ENCODE measurements at places on chromosomes 5 and 9. TPM values are rescaled to one million over a fixed set of nuclear protein-coding genes. Genes with fewer than 3 reads are reported as not detected.

Gene CCL28
- total RNA-seq, result under 0.01 TPM

Gene SLCO6A1
- not detected for total RNA-seq

Gene SARDH
- total RNA-seq, result 5.0 TPM

Gene NUTM2G
- not detected for total RNA-seq

Gene CD180
- not detected for total RNA-seq

Gene PPP3R2
- not detected for total RNA-seq

Gene FAM221B
- total RNA-seq, result not detected

Gene CNOT8
- 49.1 TPM for total RNA-seq

Gene HDAC3
- total RNA-seq, result 71.7 TPM

DNA sequence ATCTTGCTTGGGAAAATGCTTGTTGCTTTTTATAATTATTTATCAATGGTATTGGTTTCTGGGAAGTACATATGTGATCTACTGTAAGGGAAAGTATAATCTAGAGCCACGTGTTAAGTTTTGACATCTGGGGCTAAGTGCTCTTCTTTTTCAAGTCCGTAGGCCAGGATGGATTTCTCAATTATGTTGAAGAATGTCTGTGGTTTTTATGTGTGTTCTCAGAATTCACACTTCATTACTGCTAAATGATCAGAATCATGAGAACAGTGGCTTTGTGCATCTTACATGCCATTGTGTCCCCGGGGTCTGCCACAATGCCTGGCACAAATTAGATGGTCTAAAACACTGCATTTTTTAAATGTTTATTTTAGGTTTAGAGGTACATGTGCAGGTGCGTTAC is 14.5 kb upstream of the AUH start:
- DNase-seq, result no peak

- peak; percentile 12 for DNase-seq
These were observed 155.5 kb upstream of the NMUR2 start for GRCh38 chr5:152560512-152561137.

DNA sequence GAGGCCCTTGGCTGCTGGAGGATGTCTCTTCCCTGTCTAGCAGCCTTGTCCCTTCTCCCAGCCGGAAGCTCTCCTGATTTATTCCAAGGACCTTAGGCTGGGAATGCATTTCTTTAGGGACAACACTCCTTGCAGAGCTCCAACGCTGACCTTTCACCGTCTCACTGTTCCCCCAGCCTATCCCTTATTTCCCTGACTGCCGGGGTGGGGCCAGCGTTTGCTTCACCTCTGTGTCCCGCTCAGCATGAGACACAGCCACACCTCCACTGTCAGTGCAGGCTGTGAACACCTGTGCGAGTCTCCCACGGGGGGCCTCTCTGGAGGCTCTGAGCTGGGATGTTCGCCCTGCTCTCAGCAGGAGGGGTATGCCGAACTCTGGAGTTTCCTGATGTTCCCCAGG is 106.2 kb upstream of the FCN2 start:
- DNase-seq, result no peak

DNA sequence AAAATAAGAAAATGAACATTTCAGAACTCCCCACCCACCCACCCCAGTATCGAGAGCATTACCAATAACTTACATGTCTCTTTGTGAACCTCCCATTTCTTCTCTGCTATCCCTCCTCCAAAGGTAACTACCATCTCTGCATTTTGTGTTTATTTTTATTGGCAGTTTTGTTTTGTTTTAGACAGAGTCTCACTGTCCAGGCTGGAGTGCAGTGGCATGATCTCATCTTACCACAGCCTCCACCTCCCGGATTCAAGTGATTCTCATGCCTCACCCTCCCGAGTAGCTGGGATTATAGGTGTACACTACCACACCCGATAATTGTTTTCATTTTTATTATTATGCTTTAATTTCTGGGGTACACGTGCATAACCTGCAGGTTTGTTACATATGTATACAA is 21.7 kb upstream of the GLIS3 start:
- DNase-seq, result peak; percentile 40

DNA sequence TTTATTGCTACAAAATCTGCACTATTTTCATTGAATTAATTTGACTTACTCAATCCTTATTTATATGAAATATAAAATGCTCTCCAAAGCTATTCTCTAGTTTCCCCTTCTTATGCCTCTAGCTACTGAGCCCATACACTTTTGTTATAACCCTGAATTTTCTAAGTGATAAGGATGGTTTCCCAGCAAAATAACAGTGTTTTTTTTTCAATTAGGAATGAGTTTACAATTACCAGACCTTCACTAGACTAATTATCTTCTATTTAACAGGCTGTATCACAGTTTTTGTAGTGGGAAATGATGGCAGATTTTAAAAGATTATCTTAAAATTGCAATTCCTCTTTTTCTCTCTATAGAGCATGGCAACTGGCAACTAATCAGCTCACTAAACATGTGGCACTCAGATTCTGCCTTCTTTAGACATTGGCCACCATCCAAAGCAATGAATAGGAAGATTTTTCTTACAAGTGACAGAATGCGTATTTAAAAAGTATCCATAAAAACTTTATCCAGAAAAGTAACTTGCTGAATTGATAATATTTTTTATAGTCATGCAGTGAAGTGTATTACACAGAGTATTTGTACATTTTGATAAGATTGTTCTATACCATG is 585.7 kb upstream of the ZNF608 start:
- no peak for DNase-seq

DNA sequence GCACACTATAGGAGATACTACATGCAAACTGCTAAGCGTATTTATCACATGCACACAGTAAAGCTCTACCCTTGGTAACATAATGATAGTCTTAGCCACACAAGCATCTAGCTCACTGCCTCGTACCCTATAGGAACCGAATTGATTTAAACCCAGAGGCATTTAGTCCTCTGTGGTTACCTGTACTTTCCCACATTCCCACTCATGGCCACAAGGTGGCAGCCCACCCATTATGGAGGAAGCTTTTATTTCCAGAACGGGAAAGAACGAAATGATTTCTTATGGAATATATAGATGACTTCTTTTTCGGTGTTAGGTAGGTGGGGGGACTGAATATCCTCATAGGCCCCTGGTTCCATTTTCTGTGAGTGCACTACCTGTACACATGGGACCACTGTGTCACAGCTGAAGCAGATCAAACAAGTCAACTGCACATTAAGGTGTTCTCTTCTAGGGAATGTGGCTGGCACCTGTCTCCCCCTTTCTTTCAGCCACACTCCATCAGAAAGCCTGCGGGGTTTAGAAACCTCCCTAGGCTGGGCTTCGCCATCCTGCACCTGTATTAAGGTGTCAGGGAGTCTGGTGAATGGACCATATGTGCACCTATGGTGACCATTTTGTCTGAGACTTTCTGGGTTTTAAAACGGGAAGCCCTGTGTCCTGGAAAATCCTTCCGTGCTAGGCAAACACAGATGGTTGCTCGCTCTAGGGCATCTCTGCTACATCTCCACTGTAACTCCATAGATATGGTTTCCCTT is 313.2 kb downstream of the SLIT3 start:
- peak; percentile 58 for DNase-seq

- no peak for DNase-seq
These were observed 89.6 kb downstream of the FRMD3 start for GRCh38 chr9:83448626-83449025.

- no peak for DNase-seq
These were observed 749.8 kb upstream of the CDH9 start for GRCh38 chr5:27788184-27788583.

- DNase-seq, result no peak
These were observed 526.0 kb upstream of the TRPC7 start for GRCh38 chr5:136891175-136891972.

GRCh38 chr5:143752165-143752850 is 59.7 kb upstream of the HMHB1 start:
- no peak for DNase-seq

DNA sequence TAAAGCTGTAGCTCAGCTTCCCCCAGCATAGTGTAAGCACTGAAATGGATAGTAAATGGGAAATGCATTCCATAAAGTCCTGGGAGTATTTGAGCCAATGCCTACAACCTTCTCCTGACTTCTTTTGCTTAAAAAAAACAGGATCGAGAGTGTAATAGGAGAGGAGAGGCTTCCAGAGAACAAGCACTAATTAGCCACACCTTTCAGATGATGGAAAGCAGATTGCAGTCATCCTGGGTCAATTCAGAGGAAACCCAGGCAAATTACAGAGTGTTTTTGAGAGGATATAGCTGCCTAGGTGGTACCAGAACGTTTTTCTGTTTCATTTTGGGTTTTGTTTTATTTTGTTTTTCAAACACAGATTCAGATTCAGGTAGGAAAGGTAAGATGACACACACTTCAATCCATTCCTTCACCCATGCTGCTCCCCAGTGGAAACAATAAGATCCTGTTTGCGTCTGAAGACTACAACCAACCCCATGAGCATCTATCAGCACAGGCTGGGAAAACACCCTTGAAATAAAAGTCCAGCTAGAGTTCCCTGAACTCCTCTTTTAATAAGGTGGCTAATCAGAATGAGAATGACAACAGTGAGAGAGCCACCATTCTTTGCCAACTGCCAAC is 95.6 kb downstream of the RFK start:
- DNase-seq, result no peak

DNA sequence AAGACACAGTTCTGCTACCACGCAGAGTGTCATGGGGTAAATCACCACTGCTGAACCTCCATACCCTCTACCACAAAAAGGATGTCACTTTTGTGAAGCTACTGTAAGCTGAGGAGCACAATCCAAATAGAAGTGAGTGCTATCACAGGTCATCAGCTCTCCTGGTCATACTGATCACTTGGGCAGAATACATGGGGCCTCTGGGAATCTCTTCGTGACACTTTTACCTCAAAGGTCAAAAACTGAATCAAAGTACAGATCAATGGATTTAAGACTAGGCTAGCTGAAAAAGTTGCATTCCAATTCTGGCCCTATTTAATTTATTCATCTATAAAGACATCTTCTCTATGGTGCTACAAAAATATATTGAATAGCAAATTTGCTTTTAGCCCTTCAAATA is 115.5 kb downstream of the MPDZ start:
- no peak for DNase-seq

DNA sequence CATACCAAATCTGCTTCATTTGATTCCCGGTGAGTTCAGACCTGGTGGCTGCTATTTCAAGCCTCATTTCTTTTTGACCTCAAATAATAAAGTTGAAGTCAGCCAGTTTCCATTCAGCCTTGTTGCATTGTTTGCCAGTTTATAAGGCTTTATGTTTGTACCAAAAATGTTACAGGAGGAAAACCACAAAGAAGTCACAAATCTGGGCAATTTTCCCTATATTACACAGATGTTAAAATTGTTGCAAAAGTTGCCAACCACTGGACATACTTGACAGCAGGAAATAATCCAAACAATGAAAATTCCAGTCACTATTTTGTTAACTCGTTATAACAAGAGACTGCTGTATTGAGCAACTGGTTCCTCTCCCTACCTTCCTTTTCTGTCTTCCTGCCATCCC is 1325.0 kb upstream of the DMAC1 start:
- DNase-seq, result no peak

DNA sequence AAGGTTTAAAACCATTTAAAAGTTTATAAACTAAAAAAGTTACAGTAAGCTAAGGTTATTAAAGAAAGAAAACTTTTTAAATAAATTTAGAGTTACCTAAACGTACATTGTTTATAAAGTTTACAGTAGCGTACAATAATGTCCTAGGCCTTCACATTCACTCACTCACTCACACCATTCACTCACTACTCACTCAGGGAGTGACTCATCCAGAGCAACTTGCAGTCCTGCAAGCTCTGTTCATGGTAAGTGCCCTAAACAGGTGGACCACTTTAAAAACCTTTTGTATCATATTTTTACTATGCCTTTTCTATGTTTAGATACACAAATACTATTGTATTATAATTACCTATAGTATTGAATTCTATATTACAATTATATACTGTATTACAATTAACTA is 190.8 kb upstream of the RASA1 start:
- DNase-seq, result peak; percentile 75

GRCh38 chr5:10746711-10747110 is 14.3 kb downstream of the DAP start:
- no peak for DNase-seq

- DNase-seq, result no peak
These were observed 70.0 kb downstream of the AMBP start for GRCh38 chr9:114007991-114008666.

All from IMR-90 (cell line).